Stimulated activated CD8-positive, alpha-beta memory T cell treated with anti-CD3 and anti-CD28 coated beads, Interleukin-7, amount 100 ng/mL, for 1 hour (primary cell): ENCODE measurements at places on chromosomes 1 and 21.

- DNase-seq, result no peak
Observed at GRCh38 chr1:47986761-47987200, 10.4 kb downstream of the TRABD2B start.

GRCh38 chr21:25931765-25932164, 197.0 kb downstream of the GABPA start:
- DNase-seq, result no peak

- DNase-seq, result no peak
Observed at GRCh38 chr1:99704356-99704816, 58.5 kb downstream of the PALMD start.

DNA sequence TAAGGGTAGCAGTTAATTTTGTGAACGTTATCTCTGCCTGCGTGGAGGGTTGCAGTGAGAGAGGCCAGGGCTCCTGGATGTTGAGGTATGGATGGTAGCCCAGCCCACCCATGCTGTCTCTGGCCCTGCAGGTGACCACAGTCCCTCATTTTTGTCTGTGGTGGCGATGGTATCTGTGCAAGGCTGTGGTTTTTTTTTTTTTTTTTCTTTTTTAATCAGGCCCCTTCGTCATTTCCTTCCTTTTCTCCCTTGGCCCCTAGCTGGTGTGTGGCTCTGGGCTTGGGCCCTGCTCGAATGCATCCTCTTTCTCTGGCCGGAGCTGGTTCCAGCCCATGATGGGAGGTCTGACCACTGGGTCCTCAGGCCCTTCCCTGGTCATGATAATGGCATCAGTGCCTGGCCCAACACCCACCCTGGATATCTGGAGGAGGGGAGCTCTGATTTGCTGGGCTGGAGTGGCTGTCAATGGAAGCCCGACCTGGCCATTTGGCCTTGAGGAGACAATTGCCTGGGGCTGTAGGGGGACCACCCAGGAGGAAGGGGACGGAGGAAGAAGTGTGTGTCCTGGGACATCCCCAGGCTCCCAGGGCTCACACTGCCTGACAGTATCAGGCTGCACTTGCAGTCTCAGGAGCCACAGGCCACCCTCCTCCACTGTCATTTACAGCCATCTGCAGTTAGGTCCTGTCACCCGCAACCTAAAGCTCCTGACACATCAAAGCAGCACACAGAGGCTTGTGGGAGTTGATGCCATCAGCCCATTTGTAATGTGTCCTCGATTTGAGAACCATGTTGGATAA, 8.1 kb upstream of the RNF187 start:
- DNase-seq, result no peak

GRCh38 chr1:33397994-33398393, 32.9 kb downstream of the PHC2 start:
- no peak for DNase-seq

DNA sequence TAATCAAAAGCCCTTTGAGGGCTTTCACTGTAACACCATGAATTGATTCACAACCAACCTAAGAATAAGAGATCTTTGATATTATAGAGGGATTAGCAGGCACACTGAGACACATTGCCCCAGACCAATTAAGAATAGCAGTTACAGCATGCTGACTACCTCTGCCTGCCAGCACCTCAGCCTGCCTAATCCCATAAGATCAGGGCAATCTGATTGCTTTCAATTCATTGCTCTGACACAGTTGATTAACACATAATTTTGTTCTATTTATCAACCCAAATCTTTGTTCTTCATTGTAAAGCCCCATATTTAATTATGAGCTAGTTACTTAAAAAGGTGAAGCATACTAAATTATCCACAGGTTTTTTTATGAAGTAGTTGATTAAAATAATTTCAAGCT, 548.8 kb upstream of the ZP4 start:
- DNase-seq, result no peak

GRCh38 chr1:217088521-217089284, 365.5 kb upstream of the ESRRG start:
- no peak for DNase-seq

DNA sequence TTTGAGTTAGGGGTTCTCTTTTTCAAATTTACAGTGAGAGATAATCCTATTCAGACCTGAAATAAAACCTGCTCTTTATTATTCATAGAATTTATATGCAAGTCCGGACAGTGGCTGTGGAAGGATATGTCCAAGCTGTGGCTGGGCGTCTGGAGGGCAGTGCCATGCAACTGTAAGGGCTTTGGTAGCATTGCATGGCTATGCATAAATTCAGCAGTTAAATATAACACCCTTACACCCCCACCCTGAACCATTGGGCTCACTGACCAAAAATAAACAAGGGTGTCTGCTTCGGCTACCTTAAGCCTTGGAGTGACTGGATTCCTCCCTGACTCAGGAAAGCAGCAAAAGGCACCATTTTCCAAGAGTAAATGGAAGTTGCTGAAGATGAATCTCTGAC, 5.4 kb downstream of the CHTOP start:
- no peak for DNase-seq

- DNase-seq, result no peak
Observed at GRCh38 chr1:15951341-15952153, 24.4 kb downstream of the ZBTB17 start.

GRCh38 chr1:71156590-71156989, 75.8 kb upstream of the ZRANB2 start:
- DNase-seq, result no peak

GRCh38 chr1:20702416-20702815, 15.4 kb downstream of the KIF17 start:
- DNase-seq, result no peak

DNA sequence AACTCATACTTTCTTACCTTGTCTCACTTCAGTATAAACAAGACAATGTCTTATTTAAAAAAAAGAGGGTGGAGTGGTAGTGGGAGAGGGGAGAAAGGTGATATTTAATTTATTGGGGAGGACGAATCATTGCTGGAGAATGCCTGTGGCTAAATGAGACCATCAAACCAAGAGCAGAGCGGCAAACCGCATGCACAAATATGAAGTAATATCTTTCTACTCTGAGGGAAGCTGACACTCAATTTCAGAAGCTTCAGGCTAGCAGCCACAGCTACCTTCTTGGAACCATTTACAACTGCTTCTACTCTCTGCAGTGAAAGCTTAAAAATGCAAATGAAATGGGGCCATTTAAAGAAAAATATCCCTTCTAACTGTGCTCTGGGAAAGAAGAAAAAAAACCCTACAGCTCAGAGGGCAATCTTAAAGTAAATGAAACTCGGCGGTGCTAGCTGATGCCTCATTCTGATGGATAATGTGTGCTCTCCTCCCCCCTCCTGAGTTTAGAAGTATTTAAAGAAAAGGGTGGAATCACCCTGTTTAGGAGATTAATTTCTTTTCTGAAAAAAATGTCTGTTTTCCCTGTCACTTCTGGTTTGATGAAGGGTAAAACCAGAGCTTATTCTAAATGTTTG, 178.2 kb upstream of the CAMK1G start:
- DNase-seq, result no peak

DNA sequence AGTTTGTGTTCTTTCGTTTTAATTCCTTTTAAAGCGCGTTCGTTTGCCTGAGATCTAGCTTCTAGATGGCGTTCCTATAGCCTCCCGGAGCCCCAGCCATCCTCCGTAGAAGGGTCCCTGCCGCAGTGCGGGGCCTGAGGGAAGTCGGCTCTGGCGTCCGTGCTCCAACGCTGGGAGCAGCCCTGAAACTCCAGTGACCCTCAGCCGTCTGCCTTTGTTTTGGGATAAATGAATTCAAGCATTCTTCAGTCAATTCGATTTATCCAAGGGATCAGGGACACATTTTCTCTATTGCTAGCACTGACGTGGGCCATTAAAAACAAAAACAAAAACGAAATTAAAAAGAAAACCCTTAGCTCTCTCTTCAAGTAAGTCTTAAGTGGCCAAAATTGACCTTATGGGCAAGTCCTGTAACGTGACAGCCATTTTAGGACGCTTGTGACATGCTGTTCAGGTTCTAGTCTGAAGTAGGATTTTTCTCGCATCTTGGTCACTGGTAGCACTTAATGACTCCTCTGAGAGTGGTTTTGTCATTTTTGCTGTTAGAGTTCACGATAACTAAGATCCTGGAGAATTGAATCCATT, 742 bp upstream of the HSPA13 start:
- no peak for DNase-seq

GRCh38 chr1:77031106-77031662, 163.9 kb downstream of the ST6GALNAC5 start:
- no peak for DNase-seq

GRCh38 chr1:159554696-159555095, 18.9 kb upstream of the OR10J5 start:
- DNase-seq, result no peak

DNA sequence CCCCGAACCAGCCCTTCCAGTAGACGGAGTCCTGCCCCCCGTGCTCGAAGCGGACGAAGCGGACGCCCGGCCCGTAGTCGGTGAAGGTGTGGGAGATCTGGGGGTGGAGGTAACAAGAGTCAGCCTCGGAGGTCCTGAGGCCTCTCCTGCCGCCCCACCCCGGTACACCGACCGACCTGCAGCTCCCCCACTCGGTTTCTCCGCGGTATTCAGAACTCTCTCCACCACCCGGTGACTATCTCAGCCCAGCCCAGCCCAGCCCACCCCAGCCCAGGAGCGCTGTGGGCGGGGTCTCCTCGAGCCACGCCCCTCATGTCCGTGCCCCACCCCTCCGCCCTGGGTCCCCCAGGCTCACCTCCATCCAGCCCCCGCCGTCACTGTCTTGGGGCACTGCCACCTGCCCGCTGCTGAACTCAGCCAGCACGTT, 5.5 kb downstream of the FBXO2 start:
- no peak for DNase-seq

- no peak for DNase-seq
Observed at GRCh38 chr1:244353551-244354091, 98.1 kb downstream of the ADSS2 start.

- no peak for DNase-seq
Observed at GRCh38 chr1:155070158-155070621, 6.7 kb downstream of the EFNA4 start.

GRCh38 chr1:207145401-207146058, 41.5 kb downstream of the C4BPA start:
- DNase-seq, result no peak

DNA sequence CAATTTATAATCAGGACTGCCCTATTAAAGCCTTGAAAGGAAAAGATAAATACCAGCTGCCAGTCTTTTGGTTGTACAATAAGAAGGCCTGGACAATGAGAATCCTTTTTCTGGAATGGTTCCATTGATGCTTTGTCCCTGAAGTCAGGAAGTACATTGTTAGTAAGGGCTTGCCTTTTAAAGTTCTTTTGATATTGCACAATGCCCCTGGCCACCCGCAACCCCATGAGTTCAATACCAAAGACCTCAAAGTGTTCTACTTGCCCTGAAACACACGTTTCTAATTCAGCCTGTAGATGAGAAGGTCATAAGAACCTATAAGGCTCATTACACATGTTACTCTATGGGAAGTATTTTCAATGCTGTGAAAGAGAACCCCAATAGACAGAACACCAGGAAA, 112.1 kb downstream of the OLFM3 start:
- no peak for DNase-seq

GRCh38 chr1:109927911-109928321, 17.3 kb downstream of the CSF1 start:
- DNase-seq, result no peak

DNA sequence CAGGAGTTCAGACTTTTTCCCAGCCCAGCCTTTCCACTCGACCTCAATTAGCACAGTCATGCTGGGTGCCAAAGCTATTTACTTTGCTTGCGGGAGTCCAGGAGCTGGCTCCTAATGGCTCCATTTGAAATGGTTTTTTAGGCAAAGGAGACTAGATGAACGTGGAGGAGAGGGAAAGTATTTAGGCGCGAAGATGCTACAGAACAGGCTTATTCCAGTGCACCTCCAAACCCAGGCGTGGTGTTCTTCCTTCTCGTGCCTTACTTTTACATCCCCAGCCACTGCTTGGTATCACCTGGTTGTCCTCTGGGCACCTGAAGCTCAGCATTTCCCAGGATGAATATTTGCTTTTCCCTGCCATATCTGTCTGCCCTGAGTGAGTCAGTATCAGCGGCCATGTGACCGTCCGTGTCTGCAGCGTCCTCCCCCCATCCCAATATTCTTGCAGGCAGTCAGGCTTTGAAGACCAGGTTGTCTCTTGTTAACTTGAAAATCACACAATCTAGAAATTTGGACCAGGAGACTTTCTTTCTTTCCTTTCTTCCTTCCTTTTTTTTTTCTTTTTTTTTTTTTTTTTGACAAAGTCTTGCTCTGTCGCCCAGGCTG, 198.5 kb downstream of the DYRK1A start:
- no peak for DNase-seq

- no peak for DNase-seq
Observed at GRCh38 chr1:203117611-203118575, 9.6 kb upstream of the ADORA1 start.

DNA sequence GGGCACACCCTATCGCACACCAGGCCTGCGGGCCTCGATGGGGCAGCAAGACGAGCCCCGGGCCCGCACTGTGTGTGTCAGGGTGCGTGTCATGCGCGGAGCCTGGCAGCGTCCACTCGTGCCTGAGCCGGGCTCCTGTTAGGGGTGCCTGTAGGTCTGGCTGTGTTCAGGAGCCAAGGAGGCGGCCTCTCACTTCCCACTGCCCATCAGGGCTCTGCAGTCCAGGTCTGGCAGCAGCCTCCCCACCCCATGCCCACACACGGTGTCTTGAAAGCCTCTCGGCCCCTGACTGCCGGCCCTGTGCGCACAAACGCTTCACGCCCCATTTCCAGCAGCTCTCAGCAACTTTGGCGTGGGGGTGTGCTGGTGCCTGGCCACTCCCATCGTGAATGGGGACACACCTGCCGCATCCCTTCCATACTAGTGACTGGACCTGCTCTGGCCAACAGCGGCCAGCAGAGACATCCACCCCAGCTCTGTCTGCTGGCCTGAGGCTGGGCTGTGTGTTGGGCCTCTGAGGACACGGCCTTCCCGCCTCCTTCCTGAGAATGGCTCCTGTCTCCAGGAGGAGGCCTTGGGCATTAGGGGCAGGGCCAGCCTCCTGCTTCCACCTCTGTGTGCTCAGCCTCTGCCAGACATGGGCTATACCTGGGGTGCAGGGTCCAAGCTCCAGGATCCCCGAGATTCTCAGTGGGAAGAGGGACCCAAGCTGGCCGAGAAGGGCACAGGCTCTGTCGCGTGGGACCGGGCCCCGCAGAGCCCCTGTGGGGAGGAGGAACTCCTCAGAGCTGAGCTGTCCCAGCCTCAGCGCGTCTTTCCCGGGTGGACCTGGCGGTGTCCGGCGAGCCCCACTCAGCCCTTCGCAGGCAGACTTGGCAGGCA, 41.8 kb upstream of the ACTRT2 start:
- no peak for DNase-seq

DNA sequence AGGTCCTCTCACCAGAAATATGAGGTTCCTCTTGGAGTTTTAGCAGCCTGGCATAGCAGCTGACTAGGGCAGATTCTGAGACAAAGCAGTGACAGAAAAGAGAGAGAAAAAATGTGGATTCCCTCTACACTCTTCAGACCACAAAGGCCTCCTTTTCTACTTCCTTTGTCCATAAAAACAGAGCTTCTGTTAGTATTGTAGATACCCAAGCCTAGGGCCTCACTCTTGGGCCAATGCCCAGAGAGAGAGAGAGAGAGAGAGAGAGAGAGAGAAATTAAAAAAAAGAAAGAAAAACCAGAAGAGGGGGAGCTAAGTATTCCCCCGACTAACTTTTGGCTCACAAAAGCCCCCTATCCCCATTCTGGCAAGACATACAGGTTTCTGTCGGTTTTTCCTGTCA, 2.4 kb upstream of the ZRANB2 start:
- DNase-seq, result no peak
